ENCODE measurements at places on chromosomes 1 and 21.

DNA sequence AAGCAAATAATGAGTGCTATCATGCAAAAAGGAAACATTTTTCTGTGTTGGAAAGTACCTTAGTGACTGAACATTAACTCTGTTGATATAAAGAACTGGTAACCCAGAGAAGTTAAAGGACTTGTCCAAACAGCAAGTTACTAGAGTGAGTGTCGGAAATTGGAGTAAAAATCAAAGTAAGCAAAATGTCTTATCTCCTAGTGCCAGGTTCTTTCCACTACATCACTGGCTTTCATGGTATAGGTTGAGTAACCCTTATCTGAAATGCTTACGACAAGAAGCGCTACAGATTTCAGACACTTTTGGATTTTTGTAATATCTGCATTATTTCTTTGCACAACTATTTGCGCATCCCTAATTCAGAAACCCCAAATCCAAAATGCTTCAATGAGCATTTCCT lies 16.4 kb upstream of the RABIF start:
- no peak for DNase-seq

DNA sequence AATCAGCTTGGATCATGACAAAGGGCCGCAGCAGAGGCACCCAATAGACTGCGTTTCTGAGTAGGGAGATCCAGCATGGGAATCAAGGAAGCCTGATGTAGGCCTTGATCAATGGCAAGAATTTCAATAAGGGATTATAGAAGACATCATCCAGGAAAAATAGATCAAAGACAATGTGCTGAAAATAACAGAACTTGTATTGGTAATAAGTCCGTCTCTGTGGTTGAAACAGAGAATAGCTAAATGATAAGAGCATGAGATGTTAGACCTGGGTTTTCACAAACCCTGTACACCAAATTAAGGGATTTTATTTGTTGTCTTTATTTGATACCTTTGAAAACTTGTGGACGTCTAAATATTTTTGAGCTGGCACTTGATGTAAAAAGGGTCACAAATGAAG lies 228.0 kb upstream of the SGIP1 start:
- no peak for DNase-seq

- no peak for DNase-seq
These were observed 5.2 kb upstream of the RGS13 start for GRCh38 chr1:192630521-192631287.

GRCh38 chr1:21766210-21766609 lies 16.7 kb downstream of the USP48 start:
- no peak for DNase-seq

DNA sequence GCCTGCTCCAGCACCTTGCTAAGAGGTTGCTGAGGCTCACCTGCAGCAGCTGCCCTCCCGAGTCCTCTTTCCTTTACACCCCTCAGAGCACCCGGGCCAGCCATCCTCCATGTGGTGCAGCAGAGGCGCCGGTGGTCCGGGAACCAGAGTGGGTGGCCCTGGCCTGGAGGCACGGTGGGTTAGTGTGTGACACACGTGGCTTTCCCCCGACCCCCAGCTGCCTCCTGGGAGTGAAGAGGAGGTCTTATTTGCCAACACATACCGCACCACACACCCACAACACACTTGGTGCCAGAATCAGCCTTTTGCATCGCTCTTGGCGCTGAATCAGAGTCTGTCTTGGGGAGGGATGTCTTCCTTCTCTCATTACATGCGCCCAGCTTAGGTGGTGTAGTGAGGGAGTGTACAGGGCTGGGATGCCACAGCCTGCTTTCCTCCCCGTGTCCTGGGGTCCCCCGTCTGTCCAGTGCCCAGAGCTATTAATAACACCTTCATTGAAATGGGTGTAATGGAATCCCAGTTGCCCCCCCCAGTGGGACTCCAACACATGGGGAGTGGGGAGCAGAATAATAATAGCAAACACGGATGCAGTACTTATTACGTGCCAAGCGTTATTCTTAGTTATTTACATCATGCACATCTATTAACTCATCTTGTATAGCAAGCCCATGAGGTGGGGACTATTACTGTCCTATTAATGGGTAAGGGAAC lies 38.2 kb downstream of the MAPKAPK2 start:
- no peak for DNase-seq

GRCh38 chr1:161115132-161115711 lies 2.6 kb downstream of the PFDN2 start:
- no peak for DNase-seq

DNA sequence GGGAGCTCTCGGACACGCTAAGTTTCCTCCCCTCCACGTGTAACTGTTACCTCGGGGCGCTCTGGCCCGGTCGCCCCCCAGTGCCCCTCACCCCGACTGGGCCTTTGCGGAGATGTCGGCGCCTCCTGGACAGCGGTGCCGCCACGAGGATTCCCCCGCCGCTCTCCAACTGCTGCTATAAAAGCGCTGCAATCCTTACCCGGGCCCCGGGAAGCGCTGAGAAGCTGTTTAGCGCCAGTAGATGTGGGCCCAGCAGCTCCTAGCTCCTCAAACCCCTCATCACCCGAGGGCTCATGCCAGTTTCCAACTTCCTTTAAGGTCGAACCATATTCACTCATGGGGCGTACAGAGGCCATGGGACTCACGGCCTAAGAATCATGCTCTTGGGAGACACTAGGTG lies 361 bp upstream of the LMX1A start:
- no peak for DNase-seq

DNA sequence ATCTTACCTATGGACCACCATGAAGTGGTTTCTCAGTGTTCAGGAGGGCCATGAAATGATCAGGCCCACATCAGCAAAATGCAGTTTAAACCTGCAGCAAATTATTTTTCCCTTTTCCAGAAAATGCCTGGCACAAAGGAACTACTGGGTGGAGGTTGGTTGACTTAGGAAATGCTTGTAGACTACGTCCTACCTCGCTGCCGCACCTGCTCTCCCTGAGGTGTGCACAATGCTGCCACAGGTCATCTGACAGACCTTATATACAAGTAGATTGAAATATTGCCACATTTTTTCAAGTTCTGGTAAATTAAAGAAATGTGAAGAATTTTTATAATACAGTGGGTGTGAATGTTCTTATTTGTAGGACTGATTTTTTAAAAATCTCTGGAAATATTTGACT lies 166.7 kb upstream of the PDE4B start:
- no peak for DNase-seq

DNA sequence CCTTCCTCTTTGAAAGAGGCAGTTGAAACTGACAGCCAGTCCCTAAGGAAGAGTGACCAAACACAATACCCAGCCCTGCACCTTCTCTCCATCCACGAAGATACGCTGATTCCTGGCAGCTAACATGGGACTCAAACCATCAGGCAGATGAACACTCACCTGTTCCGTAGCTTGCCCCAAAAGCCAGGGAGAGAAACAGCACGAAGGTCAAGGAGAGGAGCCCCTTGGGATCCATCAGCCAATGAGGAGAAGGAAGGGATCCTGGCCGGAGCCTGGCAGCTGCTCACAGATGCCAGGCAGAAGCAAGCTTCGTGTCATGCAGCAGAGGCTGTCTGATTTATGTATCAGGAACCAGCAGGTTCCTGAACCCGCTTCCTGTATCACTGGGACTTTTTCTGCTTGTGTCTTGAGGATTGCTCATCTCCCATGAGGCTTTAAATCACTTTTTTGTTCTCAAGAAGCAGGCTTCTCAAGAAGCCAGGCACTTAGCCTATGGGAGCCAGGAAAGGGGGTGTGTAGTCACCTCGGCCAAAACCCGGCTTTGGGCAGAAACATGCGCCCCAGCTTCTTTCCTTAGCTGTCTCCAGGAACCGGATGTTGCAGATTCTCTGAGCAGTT lies at the start of gene SLAMF1:
Gene SLAMF1, minus strand, starts transcription at position 334 of the 618 bp plus-strand sequence. Its CDS starts 99 bp downstream, at position 235.
- DNase-seq: no peak

GRCh38 chr1:16082283-16083038 lies 9.0 kb upstream of the FAM131C start:
- peak; percentile 15 for DNase-seq

DNA sequence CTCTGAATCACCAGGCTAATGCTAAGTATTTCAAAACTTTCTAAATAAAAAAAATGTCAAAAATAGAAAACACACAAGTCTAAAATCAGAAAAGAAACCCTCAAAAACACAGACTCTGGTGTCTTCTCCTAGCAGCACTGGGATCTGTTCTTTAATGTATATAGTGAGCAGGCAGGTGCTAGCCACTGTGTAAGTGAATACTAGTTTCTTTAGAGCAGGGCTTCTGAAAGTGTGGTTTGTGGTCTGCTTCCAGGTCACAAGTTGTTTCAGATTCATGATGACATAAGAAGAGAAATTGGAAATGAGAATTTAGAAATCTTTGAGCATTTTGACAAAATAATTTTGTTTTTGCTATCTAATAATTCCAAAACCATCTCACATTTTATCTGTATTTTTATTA lies 763.1 kb downstream of the USP25 start:
- DNase-seq: no peak

- DNase-seq: no peak
These were observed 15.4 kb downstream of the CD247 start for GRCh38 chr1:167502719-167503462.

- DNase-seq: peak; percentile 10
These were observed 222.2 kb downstream of the C1orf94 start for GRCh38 chr1:34398916-34399275.

DNA sequence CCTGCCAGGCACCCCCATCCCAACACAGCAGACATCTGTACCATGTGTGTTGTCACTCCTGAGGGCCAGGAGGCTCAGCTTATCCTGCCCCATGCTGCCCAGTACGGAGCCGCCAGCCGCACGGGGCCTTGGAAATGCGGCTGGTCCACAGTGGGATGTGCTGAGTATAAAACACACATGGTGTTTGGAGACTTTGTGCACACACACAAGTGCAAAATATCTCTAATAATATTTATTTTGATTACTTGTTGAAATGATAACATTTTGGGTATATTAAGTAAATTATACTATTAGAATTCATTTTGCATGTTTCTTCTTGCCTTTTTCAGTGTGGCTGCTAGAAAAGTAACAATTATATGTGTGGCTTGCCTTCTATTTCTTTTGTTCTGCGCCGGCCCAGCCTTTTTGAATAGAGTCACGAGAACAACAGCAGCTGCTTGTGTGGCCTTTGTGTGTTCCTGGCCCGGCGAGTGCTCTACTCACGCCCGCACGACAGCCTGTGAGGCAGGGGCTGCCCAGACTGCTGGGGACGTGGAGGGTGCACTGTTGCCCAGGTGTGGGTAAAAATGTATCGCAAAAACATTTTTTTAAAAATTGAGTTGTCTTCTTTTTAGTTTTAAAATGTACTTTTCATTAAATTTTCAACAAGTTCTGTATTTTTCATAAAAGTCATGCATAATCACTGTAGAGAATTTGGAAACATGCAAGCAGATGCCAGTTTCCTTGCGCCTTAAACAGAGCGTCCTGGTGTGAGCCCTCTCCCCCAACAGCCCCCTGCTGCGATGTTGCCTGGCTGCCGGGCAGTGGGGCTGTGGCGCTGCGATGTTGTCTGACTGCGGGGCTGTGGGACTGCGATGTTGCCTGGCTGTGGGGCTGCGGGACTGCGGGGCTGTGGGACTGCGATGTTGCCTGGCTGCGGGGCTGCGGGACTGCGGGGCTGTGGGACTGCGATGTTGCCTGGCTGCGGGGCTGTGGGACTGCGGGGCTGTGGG lies 35.5 kb downstream of the COQ8A start:
- no peak for DNase-seq

DNA sequence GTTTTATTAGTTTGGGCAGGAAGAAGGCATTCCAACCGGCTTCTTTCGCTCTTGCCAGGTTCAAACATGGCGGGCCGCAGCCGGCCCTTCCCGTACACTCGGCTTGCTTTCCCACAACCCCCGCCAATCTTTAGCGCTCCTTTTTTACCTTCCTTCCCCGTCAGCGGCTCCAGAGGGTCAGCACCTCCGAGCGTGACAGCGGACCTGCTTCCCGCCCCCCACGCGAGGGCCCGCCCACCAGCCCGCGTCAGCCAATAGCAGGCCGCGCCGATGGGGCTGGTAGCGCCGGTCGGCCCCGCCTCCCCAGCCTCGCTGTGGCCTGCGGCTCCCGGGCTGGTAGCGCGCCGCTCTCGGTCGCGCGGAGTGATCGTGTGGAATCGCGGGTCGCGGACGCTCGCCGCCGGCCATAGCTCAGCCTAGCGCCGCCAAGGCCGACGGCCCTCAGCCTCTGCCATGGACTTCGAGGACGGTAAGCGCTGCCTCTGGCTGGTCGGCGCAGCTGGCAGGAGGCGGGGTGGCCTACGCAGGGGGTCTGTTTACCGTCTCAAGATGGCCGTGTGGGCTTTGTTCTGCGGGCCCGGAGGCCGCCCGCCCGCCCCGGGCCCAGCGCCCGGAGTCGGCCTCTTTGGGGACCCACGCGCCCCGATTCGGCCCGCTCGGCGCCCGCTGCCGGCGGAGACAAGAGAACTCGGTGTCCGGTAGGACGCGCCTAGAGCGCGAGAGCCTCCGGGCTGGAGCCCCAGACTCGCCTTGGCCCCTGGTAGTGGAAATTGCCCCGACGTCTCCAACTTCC lies at the start of gene ZNF326:
Gene ZNF326, plus strand, starts transcription at position 306 of the 793 bp plus-strand sequence. Its CDS starts 148 bp downstream, at position 454.
- peak; percentile 84 for DNase-seq

DNA sequence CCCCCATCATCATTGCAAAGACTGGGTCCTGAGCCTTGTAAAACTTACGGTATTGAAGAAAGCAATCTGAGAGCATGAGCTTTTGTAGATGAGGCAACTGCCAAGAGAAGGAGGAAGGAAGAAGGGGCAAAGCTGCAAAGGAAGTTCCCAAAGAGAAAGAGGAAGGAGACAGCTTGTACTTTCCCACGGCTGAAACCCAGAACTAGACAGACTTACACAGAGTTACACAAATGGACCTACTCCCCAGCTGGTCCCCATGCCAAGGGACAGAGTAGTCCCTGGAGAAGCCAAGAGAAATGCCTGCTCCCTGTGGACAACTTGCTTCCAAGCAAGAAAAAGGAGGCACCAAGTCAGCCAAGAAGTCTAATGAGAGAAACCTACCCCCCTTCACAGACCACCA lies 22.6 kb downstream of the SLC5A9 start:
- no peak for DNase-seq

DNA sequence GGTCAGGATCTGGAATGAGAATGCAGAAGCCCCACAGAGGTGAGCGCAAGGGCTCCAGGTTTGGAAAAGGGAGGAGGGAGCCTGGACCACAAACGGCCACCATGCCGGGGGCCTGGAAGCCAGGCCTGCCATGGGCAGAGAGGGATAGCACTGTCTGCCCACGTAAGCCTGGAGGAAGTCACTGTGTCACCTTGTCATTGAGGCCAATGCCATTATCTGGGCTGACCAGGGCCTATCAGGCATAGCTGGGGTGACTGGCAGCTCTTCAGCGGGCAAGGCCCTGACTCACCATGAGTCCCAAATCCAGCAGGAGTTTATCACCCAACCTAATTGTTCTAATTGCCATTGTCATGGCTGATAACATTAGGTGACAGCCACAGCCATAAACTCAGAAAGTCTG lies 84.6 kb downstream of the MATN1 start:
- no peak for DNase-seq

- DNase-seq: no peak
These were observed 13.3 kb downstream of the LRP8 start for GRCh38 chr1:53314606-53315005.

DNA sequence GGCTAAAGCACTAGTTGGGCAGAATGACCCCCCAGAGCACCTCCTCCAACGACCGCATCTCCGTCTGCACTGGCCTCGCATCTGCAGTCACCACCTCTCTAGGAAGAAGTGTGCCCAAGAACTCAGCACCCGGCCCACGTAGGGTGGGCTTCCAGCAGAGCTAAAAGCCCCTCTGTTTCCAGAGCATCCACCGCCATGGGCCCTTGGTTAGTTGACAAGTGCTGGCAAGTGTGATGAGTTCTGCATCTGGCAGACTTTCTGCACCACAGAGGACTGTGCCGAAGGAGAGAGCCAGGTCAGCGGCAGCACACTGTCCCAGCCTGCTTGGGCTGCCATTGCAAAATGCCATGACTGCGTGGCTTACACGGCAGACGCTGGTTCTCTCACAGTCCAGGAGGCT lies 76.4 kb upstream of the COL6A1 start:
- DNase-seq: no peak

- DNase-seq: no peak
These were observed 514.7 kb downstream of the PLPP3 start for GRCh38 chr1:56064705-56065104.

Data from Jurkat, Clone E6-1 (cell line).